ENCODE measurements at places on chromosomes 5 and 9.

- no peak for DNase-seq
Observed at GRCh38 chr5:72185496-72186329, 78.4 kb downstream of the MAP1B start.

DNA sequence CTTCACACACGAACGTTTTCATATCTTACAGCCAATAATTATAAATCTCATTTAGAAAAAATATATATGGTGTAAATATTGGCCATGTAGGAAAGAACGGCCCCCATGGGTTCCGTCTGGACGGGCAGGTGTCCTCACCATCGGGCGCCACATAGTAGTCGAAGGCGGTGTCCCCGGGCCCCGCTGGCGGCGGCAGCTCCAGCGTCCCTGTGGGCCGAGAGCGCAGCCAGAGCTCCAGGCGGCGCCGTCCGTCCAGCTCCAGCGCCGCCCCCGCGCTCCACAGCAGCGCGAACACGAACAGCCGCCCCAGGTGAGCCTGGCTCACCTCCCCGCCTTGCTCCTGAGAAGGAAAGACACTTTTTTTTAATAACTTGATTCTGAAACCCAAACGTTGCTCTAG, 134.6 kb downstream of the DNAH5 start:
- no peak for DNase-seq

DNA sequence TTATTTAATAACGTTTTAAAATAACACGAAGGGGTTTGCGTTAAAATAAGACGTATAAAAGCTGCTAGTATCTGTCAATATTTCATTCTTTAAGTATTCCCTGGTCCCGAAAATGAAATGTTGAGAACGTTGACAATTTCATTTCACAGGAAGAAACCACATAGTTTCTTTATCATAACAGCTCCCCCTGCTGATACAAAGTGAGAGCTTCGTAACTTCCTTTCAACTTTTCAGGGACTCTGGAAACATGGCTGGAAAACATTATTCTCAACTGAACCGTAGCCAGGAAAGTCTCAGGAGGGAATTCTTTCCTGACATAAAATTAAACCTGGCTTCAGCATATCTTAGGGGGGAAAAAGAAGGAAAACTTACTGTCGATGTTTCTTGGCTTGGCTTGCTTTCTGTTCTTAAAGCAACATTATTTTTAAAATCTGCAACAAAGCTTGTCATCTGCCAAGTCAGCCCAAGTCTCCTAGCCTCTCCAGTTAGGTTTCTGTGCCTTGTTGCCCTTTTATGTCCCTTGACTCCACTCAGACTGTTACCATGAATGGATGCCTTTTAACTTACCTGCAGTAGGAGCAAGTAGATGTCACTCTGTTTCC, 122.9 kb upstream of the DAB2 start:
- DNase-seq: peak; percentile 4

- DNase-seq: no peak
Observed at GRCh38 chr9:119369680-119370366, 588 bp upstream of the BRINP1 start.

- peak; percentile 37 for DNase-seq
Observed at GRCh38 chr5:57174890-57175510, 1.1 kb downstream of the GPBP1 start.

DNA sequence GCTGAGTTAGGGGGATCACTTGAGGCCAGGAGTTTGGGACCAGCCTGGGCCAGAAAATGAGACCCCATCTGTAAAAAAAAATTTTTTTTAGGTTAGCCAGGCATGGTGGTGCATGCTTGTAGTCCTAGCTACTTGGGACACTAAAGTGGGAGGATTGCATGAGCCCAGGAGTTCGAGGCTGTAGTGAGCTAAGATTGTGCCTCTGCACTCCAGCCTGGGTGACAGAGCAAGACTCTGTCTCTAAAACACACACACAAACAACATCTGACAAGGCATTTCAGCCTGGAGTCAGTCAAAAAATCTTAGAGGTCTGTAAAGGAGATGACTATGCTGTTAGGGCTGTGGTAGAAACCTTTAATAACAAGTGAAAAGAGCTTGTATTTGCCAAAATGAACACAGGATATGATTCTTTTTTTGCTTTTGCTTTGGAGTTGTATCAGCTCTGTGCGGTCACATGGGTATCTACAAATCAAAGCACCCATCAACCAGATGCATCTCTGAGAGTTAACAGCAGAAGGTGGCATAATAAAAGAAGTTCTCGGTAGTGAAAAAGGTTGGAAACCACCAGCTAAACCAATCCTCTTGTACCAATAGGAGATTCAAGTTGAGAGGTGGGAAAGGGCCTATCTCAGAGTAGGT, 3.6 kb upstream of the PSMD5 start:
- no peak for DNase-seq

- DNase-seq: no peak
Observed at GRCh38 chr5:17928581-17928981, 294.3 kb downstream of the TAF11L14 start.

GRCh38 chr5:135313405-135313804, 85.6 kb downstream of the MACROH2A1 start:
- no peak for DNase-seq

GRCh38 chr5:179959641-179960040, 51.9 kb upstream of the TBC1D9B start:
- DNase-seq: no peak

DNA sequence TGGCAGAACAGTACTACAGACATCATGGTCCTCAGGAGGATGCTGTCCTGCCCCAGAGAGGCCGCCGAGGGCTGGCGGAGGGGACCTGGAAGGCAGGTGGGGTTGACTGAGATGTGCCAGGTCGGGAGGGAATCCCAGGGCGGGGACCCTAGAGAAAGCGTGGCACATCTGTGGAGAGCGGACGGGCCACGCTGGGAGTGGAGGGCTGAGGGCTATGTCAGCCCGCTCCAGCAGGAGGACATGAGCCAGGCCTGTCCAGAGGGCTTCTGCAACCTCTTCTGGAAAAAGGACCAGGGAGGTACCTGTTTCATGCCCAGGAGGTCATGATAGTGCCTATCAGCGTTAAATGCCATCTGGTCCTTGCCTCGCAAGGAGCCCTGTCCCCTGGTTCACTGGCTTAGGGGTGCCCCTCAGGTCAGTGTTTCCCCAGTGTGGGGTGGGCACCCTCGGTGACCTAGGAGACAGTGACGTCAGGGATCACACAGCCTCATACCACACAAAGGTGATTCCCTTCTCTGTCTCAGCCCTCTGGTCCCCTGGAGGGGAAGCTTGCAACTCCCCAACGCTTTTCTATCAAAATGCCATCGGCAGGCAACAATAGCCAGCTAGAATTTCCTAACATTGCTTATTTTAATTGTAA, 103.6 kb upstream of the IER5L start:
- DNase-seq: no peak

DNA sequence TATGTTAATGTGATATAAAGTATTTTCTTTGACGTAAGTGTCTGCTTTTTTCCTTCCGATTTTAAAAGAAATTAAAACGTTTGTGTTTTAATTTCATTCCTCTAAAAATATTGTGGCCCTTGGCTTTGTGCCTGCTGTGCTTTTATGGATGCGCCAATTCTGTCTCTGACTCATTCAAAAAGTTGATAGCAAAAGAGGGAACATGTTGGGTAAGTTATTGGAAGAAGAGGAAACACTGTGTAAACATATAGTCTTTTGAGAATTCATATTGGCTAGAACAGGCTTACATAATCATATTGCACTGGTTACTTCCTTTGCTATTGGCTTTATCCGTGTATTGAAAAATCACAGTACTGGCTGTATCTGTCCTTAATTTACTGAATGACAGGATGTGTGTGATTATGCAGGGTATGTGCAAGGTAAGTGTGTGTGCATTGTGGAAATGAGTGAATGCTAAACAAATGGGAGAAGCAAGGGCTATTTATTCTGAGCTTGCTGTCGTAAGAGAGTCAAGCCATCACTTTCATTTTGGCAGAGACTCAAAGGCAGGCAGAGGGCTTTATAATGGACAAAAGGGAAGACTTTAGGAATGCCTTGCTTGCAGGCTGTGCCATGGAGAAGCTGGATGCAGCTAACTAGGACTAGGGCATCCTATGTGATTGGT, 67.8 kb downstream of the SGCD start:
- DNase-seq: no peak

- DNase-seq: no peak
Observed at GRCh38 chr5:143347046-143347445, 56.4 kb downstream of the NR3C1 start.

GRCh38 chr5:55033568-55033967, 9.5 kb downstream of the GZMK start:
- no peak for DNase-seq
